Bone marrow (tissue), 2 donors: ENCODE measurements at places on chromosomes 12 and 14.

DNA sequence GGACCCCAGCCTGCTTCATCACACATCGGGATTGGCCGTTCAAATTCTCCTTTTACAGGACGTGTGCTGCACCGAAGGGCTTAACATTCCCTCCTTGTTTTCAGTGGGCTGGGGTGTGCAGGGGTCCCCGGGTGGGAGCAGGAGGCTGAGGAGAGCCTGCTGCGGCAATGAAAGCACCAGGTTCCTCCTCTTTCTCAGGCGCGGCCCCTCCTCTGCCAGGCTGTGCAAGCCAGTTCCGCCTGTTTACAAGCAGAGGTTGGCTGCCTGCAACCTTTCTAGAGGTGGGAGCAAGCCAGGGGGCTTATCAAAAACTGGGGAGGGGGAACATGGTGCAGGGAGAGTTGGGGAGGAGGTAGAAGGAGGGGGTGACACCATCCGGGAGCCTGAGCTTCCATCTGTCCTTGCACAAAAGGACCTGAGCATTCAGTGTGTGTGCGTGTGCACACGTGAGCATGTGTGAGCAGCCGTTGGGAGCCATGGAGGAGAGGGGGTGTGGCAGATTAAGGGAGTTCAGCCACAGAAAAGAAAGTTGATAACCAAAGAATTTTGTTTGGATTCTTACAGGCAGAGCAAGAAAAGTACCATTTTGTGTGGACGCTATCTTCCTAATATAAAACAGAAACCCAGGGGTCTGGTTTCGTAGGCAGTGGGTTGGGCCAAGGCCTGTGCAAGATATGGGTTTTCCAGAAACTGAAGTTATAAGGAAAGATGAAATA lies 108.8 kb upstream of the RFLNA start:
- no peak for DNase-seq

DNA sequence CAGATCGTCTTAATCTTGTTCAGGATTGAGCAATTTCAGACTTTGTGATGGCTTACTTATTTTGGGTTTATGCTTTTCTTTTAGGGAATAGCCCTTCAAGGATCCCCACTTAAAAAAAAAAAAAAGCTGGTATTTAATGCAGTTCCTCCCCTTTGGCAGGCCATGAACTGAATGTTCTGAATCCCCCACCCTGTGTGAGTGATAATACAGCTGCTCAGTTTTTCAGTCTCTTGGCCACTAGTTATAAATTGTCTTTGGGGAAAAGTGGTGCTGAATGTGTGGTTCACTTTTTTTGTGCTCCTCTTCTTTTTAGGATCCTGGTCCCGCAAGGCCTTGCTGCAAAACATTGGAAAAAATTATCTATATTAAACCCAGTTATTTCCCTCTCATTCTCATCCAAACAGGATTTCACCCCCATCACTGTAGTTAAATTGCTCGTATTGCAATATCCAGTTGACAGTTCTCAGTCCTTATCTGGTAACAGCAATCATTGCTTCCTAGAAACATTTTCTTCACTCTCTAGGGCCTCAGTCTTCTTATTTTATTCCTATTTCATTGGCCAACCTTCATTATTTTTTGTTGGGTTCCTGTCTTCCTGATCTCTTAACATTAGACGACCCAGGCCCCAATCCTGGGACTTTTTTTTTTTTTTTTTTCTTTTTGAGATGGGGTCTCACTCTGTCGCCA lies 73.1 kb upstream of the PAWR start:
- DNase-seq, result no peak

GRCh38 chr14:59356312-59356711 lies 108.9 kb downstream of the GPR135 start:
- DNase-seq, result no peak

DNA sequence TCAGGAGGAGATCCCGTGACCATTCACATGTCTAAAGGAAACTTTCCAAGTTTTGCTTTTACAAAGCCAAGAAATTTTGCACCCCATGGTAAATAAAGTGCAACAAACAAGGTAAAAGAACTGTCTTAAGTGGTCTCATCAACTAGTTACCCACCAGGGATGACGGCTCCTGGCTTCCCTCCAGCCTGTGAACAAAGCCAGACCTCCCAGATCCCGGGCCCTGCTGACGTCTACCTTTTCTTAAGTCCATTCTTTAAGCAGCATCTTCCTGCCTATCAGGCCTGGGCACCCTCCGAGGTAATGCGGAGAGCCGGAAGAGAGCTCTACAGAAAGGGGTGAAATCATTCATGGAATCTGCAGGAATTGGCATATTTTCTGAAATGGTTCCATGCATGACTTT lies 58.0 kb upstream of the DAAM1 start:
- no peak for DNase-seq

DNA sequence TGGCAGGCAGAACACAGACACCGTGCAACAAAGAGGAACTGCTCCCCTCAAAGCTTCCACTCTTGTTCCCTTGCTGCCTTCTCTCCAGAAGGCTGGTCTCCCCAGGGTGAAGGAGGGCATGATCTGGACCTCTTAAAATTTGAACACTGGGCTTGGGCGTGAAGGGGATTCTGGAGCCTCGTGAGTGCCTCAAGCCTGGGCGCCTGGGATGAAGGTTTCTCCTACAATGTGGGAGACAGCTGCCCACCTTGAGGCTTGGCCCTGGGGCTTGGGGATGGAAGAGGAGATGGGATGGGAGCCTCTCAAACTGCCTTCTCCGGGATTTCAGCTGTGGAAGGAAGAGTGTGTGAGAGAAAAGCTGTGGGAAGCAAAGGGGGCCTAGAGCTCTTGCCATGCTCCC lies 7.8 kb upstream of the RIN3 start:
- DNase-seq, result no peak

- DNase-seq, result no peak
Measured at GRCh38 chr14:92507174-92507768, 6.3 kb upstream of the RIN3 start.

- DNase-seq, result peak; percentile 68
Measured at GRCh38 chr12:12562585-12563261, at the start of gene DUSP16. Gene DUSP16 (minus strand): TSS chr12:12562863. CDS start chr12:12521098, 41,765 bp downstream.

DNA sequence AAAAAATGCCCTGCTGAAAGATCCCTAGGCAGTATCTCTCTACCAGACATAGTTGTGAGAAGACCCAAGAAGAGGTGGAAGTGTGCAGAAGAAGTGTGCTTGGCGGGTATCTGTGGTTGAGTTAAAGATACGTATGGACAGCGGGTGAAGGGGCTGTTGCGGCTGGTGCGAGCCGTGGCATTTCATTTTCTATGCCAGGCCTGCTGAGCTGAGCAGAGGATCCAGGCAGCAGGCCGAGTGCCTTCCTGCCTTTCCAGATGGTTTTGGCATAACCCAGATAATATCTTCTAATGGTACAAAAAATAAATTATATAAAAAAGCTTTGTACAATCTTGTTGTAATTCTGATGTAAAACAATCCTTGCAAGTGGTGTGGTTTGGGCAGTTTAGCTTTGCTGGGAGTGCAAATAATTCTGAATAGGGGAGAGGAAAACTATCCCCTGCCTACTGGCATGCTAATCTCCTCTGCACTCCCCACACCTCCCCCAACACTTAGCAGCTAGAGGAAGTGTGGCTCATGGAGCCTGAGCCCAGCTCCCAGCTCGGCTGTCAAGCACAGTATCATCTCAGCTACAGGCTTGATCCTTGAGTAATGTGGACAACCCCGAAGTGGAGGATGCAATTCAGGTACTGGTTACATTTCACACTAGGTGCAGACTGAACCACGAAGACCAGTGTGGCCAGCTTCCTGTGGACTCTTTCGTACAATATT lies 168.9 kb downstream of the VRK1 start:
- DNase-seq, result no peak

DNA sequence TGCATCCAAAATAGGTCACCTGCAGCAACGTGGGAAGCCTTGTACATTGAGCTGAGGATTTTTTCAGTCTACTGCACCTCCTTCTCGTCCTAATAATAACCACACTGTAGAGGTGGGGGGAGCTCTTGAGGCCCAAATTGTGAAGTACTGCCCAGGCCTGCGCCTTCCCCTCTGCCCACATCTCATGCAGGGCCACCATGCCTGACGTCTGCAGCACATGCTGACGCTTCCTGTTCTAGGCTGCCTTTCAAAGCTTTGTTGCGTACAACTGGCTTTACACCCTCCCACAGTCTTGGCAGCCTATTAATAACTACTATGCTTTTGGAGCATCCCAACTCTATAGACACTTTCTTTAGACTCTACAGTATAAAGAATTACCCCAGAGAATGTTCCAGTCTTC lies 26.5 kb upstream of the TTC7B start:
- DNase-seq, result no peak

- DNase-seq, result no peak
Measured at GRCh38 chr12:3988519-3989217, 115.5 kb upstream of the PARP11 start.

DNA sequence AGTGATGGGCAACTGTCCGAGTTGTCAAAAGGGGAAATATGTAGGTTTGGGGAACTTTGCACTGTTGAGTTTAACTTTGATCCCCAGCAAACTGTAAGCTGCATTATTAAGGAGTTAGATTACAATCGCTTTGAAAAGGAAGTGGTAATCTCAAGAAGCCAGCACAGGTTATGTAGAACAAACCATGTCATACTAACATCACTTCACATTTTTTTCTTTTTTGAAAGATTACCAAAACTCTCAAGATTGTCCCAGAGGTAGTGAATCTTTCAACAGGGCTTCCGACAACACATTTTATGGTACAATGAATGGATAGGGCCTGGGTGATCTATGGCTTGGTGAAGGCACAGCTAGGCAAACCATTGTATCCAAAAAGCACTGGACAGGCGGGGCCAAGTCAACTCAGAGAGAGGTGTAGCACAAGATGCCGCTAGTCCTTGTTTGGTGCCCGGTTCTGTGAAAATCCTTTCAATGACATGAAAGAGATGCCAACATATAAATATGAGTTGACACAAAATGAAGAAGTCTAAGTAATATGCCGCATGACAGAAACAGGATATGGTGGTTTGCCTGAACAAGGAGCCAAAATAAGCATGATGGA lies 24.3 kb upstream of the PARP11 start:
- DNase-seq, result peak; percentile 55

DNA sequence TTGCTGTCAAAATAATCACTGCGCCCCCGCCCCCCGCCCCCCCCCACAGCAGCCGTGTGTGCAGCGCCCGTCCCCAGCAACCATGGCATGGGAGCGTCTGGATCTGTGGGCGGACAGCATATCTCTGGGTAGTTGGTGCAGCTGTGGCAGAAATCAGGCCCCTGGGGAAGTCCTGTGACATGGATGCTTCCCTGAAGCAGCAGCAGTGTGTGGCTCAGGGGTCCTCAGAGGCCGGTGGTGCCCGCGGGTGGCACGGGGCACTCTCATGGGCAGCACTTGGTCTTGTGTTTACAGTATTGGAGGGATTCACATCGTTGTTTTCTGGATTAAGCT lies 19.2 kb downstream of the XRCC3 start:
- DNase-seq, result no peak

DNA sequence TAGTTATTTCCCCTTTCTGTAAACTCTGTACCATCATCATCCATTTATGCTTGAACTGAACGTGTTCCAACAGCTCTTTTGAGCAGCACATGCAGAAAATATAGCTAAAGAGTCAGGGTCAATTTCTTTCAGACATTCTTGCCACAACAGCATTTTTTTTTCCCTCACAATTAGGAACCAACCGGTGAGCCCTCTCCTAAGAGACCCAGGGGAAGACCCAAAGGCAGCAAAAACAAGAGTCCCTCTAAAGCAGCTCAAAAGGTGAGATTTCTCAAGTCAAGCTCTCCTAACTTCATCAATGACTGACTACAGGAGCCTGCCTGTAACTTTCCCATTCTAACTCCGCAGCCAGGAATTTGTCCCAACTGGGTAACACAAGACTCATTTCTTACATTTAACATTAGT lies 3.5 kb downstream of the HMGA2 start:
- no peak for DNase-seq

- DNase-seq, result no peak
Measured at GRCh38 chr12:70553391-70553859, 83.8 kb downstream of the PTPRB start.

DNA sequence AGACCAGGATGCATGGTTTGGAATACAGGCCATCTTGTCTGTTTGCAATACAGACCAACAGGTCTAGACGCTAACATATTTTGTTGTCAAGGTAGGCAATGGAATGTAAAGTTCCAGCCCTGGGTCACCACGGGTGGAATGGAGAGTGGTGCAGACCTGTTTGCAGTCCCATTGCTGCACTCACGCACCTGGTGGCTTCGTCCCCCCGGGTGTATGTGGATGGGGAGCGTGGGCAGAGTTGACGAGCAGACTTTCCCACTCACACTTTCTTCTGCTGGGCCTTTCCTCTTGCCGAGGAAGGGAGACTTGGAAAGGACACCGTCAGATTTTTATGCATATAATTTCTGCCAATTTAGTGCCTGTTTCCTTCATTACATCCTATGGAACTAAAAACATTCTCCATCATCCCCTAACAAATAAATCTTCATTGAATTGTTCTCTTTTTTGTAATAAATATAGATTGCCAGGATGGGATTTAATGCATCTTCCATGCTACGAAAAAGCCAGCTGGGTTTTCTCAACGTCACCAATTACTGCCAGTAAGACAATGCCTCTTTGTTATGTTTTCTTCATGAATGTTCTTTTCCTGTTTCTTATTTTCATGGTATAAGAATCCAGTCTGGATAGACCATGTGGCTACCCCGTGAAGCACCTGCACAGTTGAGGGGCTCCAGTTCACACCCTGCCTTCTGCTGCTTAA lies 15.2 kb downstream of the DCAF4 start:
- no peak for DNase-seq

- no peak for DNase-seq
Measured at GRCh38 chr14:58947156-58947555, 241.3 kb upstream of the DAAM1 start.

- no peak for DNase-seq
Measured at GRCh38 chr12:110198386-110198785, 74.2 kb downstream of the IFT81 start.

- DNase-seq, result no peak
Measured at GRCh38 chr12:93381161-93381975, 3.6 kb downstream of the NUDT4 start.

- DNase-seq, result no peak
Measured at GRCh38 chr12:3797531-3798048, 44.7 kb upstream of the CRACR2A start.

DNA sequence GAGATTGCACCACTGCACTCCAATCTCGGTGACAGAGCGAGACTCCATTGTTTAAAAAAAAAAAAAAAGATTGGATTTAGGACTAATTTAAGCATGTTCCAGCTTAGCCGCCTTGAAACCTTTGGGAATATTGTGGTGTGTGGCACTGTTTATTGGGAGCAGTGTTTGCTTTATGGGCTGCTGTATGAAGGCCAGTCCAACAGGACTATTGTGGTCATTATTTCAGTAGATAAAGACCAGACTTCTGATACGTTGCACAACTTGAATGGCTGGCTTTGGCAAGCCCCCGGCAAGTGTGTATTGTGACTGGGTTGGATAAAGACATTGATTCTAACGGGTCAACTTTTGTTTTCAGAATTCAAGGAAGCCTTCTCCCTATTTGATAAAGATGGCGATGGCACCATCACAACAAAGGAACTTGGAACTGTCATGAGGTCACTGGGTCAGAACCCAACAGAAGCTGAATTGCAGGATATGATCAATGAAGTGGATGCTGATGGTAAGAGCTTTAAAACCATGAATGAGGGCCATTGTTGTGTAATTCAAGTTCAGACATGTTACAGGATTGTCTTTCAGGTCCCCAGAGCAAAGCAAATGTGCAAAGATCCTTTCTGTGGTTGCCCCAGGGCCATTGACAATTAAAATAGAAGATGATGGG lies 4.2 kb downstream of the CALM1 start:
- DNase-seq, result no peak
